ENCODE measurements at places on chromosomes 3 and 15.

GRCh38 chr3:44179246-44179645 lies 62.4 kb upstream of the TOPAZ1 start:
- DNase-seq, result no peak

DNA sequence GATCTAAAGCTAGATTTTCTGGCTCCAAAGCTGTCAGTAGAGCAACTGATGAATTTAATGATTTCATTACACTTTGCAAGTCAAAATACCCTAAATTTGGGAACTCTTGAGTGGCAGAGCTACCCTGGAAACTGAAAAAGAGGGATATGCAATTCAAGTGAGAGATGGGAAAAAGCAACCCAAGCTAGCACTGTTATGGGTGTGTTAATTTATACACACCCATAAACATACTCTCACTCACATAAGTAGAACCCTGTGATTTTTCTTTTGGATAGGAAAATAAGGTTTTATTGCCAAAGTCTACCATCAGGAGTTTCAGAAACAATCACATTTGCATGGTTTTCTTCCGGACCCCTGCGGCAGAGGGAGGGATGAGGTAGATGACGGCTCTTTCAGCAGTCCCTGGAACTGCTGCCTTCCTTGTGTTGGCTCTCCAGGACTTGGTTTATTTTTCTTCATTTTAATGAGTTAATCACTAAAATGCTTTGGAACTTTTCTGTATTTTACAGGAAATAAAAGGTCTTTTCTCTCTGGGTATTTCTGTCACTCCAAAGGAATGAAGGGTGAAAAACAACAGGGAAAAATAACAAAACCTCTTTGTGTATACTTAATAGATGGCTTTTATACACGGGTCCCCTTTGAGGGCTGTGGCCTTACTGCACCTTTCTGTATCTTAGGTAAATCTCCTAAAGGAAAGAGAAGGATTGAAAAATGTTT lies 63.8 kb downstream of the TTC23 start:
- DNase-seq, result no peak

- no peak for DNase-seq
Observed at GRCh38 chr15:84001655-84002054, 233.9 kb upstream of the GOLGA6L4 start.

DNA sequence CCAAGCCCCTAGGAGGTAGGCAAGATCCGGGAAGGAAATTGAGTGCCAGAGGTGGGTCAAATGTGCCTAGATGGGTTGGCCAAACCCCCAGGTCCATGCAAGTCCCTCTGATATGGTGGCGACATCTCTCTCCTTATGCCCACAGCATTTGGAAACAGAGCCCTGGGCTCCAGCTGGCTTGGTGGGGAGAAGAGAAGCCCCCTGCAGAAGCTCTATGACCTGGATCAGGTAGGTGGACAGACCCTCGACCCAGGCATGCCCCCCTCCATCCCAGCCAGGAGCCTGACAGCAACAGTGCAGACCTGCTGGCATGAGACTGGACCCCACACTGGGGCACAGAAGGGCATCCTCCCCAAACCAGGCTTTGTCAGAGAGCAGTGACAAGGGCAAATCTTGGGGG lies 12.2 kb downstream of the CHST13 start:
- no peak for DNase-seq

DNA sequence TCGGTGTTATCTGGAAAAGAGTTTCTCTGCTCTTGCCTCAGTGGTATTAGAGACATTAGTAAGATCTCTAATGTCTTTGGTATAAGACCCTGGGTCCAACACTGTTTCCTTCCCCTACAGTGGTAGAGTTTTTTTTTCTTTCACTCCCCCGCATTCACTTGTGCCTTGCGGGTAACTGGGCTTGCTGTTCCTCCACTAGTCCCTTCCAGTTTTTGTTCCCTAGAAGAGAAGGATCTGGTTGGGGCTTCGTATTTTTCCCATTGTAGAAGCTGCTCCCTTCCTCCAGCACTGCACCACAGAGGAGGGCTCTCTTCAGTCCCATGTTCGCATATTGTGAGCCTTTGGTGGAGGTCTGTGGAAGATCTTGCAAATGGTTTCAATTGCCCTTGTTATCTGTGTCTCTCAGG lies 13.7 kb downstream of the CTDSPL2 start:
- no peak for DNase-seq

Measured in AG08396 (cell line).